CD8-positive, alpha-beta memory T cell (primary cell): ENCODE measurements at places on chromosomes 2 and 18. TPM values are rescaled to one million over a fixed set of nuclear protein-coding genes. Genes with fewer than 3 reads are reported as not detected.

ADNP2 gene
- 18.9 TPM for total RNA-seq

GRHL1 gene
- 0.88 TPM for total RNA-seq

DNA sequence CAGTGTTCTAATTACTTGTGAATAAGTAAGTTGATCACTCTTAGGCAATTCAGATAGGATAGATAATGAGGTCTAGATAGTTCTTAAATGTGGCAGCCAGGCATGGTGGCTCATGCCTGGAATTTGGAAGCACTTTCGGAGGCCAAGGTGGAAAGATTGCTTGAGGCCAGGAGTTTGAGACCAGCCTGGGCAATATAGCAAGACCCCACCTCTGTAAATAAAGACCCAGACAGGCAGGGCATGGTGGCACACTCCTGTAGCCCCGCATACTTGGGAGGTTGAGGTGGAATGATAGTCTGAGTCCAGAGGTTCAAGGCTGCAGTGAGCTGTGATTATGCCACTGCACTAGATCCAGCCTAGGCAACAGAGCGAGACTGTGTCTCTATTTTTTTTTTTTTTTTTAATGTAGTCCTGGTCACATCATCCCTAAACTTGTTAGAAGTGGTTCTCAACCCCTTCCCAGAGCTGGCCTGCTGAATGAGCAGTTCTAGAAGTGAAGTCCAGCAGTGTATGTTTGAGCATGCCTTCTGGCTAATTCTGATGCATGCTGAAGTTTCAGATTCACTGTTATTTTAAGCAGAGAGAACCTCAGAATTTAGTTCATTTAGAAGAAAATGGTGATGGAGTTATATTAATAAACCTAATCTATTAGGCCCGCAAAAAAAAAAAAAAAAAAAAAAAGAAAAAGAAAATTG lies 306.2 kb downstream of the PRKCE start:
- H3K4me3 ChIP-seq: no peak overlapping the region
- H3K36me3 ChIP-seq: no peaks in the 10 kb centered on the region
- no peaks in the 10 kb centered on the region for H3K27me3 ChIP-seq
- H3K4me1 ChIP-seq: no peaks in the 10 kb centered on the region

DNA sequence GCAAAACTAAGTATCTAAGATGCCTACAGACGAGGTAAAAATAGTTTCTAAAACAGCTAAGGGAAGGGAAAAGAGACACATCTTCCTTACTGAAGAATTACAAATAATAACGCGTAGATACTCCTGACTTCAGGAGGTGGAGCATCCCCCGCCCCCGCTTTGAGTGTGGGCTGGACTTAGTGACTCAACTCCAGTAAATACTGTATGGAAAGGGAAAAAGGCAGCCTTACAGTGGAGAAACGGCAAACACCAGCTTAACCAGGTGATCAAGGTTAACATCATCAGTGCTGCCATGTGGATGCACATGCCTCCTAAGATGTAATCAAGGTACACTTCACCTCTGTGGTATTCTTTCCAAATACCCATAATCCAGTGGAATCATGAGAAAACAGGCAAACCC lies 47.9 kb downstream of the HADHB start:
- no peaks in the 10 kb centered on the region for H3K27me3 ChIP-seq
- H3K27ac ChIP-seq: no peak overlapping the region
- H3K4me1 ChIP-seq: no peaks in the 10 kb centered on the region
- DNase-seq: no peak

GRCh38 chr2:218872645-218873358 lies 7.8 kb upstream of the WNT10A start:
- no peak overlapping the region for H3K27ac ChIP-seq
- DNase-seq: no peak
- H3K36me3 ChIP-seq: no peaks in the 10 kb centered on the region
- H3K27me3 ChIP-seq: peaks cover 19% of the 10 kb centered on the region
- no peak overlapping the region for H3K4me3 ChIP-seq
- peaks cover 32% of the 10 kb centered on the region for H3K4me1 ChIP-seq

GRCh38 chr18:31723990-31724711 lies 36.5 kb downstream of the SLC25A52 start:
- H3K4me1 ChIP-seq: no peaks in the 10 kb centered on the region
- no peaks in the 10 kb centered on the region for H3K36me3 ChIP-seq
- H3K27me3 ChIP-seq: peaks cover 4% of the 10 kb centered on the region
- DNase-seq: no peak
- no peak overlapping the region for H3K27ac ChIP-seq

- no peak overlapping the region for H3K27ac ChIP-seq
- no peak overlapping the region for H3K4me3 ChIP-seq
- no peak for DNase-seq
- no peaks in the 10 kb centered on the region for H3K36me3 ChIP-seq
Observed at GRCh38 chr2:35946478-35946877, 409.1 kb upstream of the CRIM1 start.

GRCh38 chr2:191439481-191439880 lies 194.3 kb downstream of the MYO1B start:
- H3K27me3 ChIP-seq: no peaks in the 10 kb centered on the region
- H3K36me3 ChIP-seq: no peaks in the 10 kb centered on the region
- no peak overlapping the region for H3K4me3 ChIP-seq
- H3K27ac ChIP-seq: no peak overlapping the region
- H3K4me1 ChIP-seq: no peaks in the 10 kb centered on the region
- no peak for DNase-seq

- no peak for DNase-seq
- H3K4me1 ChIP-seq: no peaks in the 10 kb centered on the region
- H3K27me3 ChIP-seq: peaks cover 12% of the 10 kb centered on the region
- H3K4me3 ChIP-seq: no peak overlapping the region
- H3K27ac ChIP-seq: no peak overlapping the region
Observed at GRCh38 chr2:196586511-196586991, 53.0 kb upstream of the CCDC150 start.

DNA sequence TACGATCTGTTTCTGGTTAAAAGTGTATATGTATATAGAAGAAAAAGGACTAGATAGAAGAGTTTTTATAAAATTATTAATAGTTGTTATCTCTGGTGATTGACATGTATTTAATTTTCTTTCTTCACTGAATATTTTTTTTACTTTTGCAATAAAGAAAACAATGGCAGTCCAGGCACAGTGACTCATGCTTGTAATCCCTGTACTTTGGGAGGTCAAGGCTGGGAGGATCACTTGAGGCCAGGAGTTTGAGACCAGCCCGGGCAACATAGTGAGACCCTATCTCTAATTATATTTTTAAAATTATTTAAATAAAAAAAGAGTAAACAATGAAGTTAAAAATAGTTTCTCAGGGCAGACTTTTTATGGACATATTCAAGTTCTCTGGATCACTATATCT lies 114.7 kb downstream of the FAM117B start:
- no peak for DNase-seq
- H3K27me3 ChIP-seq: no peaks in the 10 kb centered on the region
- H3K36me3 ChIP-seq: no peaks in the 10 kb centered on the region
- no peak overlapping the region for H3K4me3 ChIP-seq
